ENCODE measurements at places on chromosomes 1 and 21.

GRCh38 chr1:84918726-84919336 lies 25.8 kb upstream of the LPAR3 start:
- no peak overlapping the region for H3K4me3 ChIP-seq
- DNase-seq = no peak
- H3K36me3 ChIP-seq = no peaks in the 10 kb centered on the region
- H3K27me3 ChIP-seq = no peaks in the 10 kb centered on the region

GRCh38 chr1:27624467-27625178 lies 10.4 kb downstream of the FGR start:
- DNase-seq = no peak
- H3K4me1 ChIP-seq = no peaks in the 10 kb centered on the region
- H3K27ac ChIP-seq = no peak overlapping the region
- H3K4me3 ChIP-seq = no peak overlapping the region
- no peaks in the 10 kb centered on the region for H3K36me3 ChIP-seq

GRCh38 chr1:29451368-29451892 lies 215.1 kb downstream of the PTPRU start:
- H3K4me3 ChIP-seq = no peak overlapping the region
- H3K36me3 ChIP-seq = no peaks in the 10 kb centered on the region
- H3K27ac ChIP-seq = no peak overlapping the region
- DNase-seq = no peak
- no peaks in the 10 kb centered on the region for H3K4me1 ChIP-seq

- no peak overlapping the region for H3K4me3 ChIP-seq
- DNase-seq = no peak
- H3K4me1 ChIP-seq = peaks cover 7% of the 10 kb centered on the region
These were observed 11.6 kb upstream of the CD34 start for GRCh38 chr1:207922554-207922953.

DNA sequence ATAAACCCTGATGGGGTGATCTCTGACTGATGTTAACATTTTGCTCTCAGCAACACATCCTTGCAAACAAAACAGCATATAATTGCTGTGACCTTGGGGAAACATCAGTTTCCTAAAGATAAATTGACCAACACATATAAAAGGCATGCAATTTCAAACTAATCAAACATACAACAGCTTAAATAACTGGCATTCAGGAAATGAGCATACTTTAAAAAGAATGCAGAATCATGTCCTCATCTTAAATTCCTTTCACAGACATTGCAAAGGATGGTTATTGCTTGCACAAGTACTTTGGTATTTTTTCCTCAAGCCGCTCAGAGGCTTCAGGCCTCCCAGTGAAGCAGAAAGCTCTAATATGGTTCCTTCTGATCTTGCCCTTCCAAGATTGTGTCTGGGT lies 53.4 kb upstream of the RGS18 start:
- H3K4me1 ChIP-seq = no peaks in the 10 kb centered on the region
- no peaks in the 10 kb centered on the region for H3K27me3 ChIP-seq
- peak; percentile 13 for DNase-seq
- H3K27ac ChIP-seq = no peak overlapping the region
- H3K36me3 ChIP-seq = no peaks in the 10 kb centered on the region

- H3K27me3 ChIP-seq = no peaks in the 10 kb centered on the region
- H3K4me3 ChIP-seq = no peak overlapping the region
- DNase-seq = no peak
- no peak overlapping the region for H3K27ac ChIP-seq
- no peaks in the 10 kb centered on the region for H3K4me1 ChIP-seq
- H3K36me3 ChIP-seq = no peaks in the 10 kb centered on the region
These were observed 12.7 kb downstream of the INSL5 start for GRCh38 chr1:66788231-66788939.

- no peaks in the 10 kb centered on the region for H3K4me1 ChIP-seq
- no peaks in the 10 kb centered on the region for H3K36me3 ChIP-seq
- H3K27me3 ChIP-seq = peaks cover 4% of the 10 kb centered on the region
- no peak overlapping the region for H3K27ac ChIP-seq
- no peak for DNase-seq
These were observed 1.3 kb downstream of the IGSF9 start for GRCh38 chr1:159943908-159944622.

DNA sequence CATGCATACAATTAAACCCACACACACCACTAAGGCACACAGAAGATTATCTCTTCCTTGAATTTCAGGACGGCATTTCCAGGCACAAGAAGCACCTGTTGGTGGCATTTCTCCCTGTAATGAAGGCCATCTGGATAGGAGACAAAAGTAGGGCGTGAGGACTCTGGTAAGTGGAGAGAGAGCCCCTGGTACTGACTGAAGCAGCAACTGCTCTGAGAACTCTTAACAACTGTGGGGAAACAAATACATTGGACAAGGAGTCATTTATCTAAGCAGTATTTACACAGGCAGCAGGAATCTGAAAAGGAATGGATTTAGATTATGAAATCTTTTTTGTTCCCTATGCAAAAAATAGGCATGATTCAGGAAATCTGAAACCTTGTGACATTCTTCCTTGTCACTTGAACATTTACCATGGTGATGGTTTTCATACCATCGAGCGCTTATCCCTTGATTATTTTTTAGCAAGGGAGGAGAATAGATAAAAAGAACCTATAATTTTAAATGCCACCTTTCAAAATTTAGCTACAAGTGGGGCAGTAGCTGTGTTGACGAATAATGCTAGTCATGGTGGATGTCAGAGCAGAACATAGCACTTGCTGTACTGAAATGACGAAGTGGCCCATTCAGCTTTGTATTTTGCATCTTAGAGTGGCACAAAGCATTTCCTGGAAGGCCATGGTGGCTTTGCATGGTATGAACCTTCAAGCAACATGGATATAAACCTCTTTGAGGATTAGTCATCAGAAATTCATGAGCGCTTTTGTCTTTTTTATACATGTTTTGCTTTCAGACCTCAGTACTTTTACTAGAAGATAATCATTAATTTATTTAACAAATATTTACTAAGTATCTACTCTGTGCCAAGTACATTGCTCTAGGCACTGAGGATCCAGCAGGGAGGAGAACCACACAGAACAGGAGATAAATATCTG lies 362.0 kb downstream of the ADGRL2 start:
- no peaks in the 10 kb centered on the region for H3K4me1 ChIP-seq
- no peak overlapping the region for H3K4me3 ChIP-seq
- no peak overlapping the region for H3K27ac ChIP-seq

- no peak for DNase-seq
- H3K36me3 ChIP-seq = no peaks in the 10 kb centered on the region
- H3K27me3 ChIP-seq = no peaks in the 10 kb centered on the region
- H3K27ac ChIP-seq = peak overlapping the region; percentile 94
- 0 out of 2 replicates have a peak, but pooled peaks cover 11% of the 10 kb centered on the region for H3K4me1 ChIP-seq
- peak overlapping the region; percentile 73 for H3K4me3 ChIP-seq
These were observed 1.4 kb upstream of the EVI5 start for GRCh38 chr1:92786111-92786901.

DNA sequence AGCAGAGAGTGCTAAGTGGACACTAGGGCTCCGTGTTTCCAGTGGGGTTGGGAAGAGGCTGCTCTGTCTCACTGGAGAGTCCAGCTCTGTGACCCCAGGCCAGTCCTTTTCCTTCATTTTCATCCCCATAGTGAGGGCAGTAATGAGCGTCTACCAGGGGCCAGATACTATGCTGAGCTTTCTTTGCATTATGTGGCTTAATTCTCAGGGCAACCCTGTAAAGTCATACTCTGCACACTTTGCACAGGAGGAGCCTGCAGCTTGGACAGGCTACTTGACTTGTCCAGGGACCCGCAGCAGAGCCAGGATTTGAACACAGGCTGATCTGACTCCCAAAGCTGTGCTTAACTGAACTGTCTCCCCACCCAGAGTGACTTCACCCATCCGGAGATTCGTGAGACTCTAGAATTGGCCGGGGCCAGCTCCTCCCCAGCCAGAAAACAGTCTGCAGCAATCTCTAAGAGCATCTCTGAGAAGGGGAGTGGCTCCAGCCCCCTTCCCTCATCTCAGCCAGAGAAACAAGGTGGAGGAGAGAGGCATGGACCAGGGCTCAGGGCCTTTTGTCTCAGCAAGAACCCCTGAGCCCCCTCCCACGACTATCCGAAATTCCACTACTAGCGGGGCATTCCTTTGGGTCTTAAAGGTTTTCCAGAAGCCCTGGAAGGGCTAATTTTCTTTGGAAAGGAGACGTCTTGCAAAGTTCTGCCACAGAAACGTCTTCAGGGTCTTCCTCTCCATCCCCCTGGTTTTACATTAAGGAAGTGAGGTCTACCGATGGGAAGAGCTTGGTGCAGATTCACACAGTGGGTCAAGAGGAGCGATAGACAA lies 866 bp upstream of the FNDC5 start:
- no peaks in the 10 kb centered on the region for H3K27me3 ChIP-seq
- H3K4me3 ChIP-seq = peak overlapping the region; percentile 66
- H3K27ac ChIP-seq = no peak overlapping the region
- H3K4me1 ChIP-seq = no peaks in the 10 kb centered on the region
- peak; percentile 61 for DNase-seq

- no peak overlapping the region for H3K27ac ChIP-seq
- no peak overlapping the region for H3K4me3 ChIP-seq
- no peaks in the 10 kb centered on the region for H3K36me3 ChIP-seq
- H3K4me1 ChIP-seq = peaks cover 1% of the 10 kb centered on the region
These were observed 105.1 kb upstream of the DPH5 start for GRCh38 chr1:101130673-101131072.

GRCh38 chr1:229454056-229454455 lies 20.2 kb upstream of the ACTA1 start:
- no peak overlapping the region for H3K4me3 ChIP-seq
- peaks cover 33% of the 10 kb centered on the region for H3K36me3 ChIP-seq
- no peak overlapping the region for H3K27ac ChIP-seq
- DNase-seq = no peak

DNA sequence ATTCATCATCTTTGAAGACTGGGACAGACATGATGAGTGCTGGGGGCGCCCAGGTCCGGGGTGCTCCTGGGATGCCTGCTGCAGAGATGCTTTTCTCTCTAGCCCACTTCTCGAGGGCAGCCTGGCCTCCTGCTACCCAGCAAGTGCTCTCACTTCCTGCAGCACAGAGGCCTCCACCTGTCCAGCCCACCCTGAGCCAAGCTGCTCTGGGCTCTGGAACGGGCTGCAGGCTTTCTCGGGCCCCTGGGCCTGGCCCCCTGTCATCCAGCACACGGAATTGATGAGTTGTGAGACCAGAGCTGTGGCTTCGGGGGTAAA lies 469.5 kb upstream of the VAMP3 start:
- DNase-seq = no peak
- H3K4me1 ChIP-seq = peaks cover 42% of the 10 kb centered on the region
- H3K27me3 ChIP-seq = no peaks in the 10 kb centered on the region
- H3K4me3 ChIP-seq = no peak overlapping the region
- H3K36me3 ChIP-seq = no peaks in the 10 kb centered on the region

DNA sequence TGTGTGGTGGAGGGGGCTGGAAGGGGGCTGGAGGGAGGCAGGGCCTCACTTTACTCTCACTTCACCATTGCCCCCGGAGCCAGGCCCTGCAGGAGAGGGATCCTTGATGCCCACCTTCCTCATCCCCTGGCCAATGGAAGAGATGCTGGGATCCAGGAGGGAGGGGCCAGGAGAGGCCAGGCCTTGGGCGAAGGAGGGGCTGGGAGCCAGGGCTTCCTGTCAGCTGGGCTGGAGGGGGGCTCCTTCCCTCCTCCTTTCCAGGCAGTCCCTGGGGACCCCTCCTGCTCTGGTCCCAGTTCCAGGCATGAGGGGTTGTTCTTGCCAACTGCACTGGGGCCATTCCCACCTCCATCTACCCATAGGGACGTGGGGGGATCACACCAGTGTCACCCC lies 5.7 kb downstream of the AHDC1 start:
- DNase-seq = peak; percentile 35
- peaks cover 62% of the 10 kb centered on the region for H3K4me1 ChIP-seq
- no peak overlapping the region for H3K27ac ChIP-seq
- no peaks in the 10 kb centered on the region for H3K36me3 ChIP-seq

- DNase-seq = peak; percentile 47
- H3K36me3 ChIP-seq = no peaks in the 10 kb centered on the region
- no peak overlapping the region for H3K27ac ChIP-seq
- no peaks in the 10 kb centered on the region for H3K4me1 ChIP-seq
- peaks cover 49% of the 10 kb centered on the region for H3K27me3 ChIP-seq
- H3K4me3 ChIP-seq = no peak overlapping the region
These were observed 37.2 kb upstream of the SIM2 start for GRCh38 chr21:36661511-36662309.

- DNase-seq = no peak
- H3K27me3 ChIP-seq = no peaks in the 10 kb centered on the region
- H3K27ac ChIP-seq = no peak overlapping the region
These were observed 79.7 kb downstream of the FAF1 start for GRCh38 chr1:50880373-50880772.

DNA sequence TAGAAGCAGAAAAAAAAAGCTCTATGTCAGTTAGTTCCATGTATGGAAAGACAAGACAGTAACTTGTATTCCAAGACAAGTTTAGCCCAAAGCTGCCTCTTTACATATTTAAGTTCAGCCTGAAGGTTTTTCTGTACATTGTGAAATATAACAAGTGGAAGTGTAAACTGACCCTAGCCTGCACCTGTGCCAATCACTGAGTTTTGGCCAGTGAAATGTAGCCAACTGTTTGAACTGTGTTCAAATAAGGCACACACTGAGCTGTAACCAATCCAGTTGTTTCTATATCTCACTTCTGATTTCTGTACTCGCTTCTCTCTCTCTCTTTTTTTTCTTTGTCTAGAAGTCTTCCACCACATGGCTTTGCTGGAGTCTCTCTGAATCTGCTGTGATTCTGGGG lies 1227.1 kb downstream of the NCAM2 start:
- H3K4me1 ChIP-seq = no peaks in the 10 kb centered on the region
- H3K4me3 ChIP-seq = no peak overlapping the region
- no peaks in the 10 kb centered on the region for H3K36me3 ChIP-seq

DNA sequence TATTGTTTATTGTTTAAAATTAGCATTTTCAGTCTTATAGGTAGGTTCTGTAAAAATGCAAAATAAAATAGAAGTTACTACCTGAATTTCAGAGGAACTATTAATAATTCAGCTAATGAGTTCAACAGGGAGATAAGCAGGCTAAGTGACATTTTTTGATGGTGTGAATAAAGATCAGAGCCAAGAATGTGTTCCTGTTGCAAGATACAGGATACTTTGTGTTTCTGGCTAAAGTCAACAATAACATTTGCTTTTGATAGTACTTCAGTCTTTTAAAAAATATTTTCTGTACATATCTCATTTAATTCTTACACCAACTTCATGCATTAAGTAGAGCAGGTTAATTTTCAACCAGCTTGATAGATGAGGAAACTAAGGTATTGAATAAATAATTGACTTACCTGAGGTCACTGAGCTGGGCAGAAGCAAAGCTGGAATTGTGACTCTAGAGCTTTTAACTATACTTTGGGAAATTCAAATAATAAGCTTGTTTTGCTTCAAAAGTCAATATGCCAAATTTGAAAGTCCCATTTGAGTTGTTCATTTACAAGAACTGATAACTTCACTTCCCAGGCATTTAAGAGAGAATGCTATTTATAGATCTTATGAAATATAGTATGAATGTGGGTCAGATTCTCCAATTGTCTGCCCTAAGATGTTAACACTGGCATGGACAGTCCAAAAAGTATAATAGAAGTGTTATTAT lies 6.0 kb downstream of the GORAB start:
- peak overlapping the region; percentile 59 for H3K27ac ChIP-seq
- DNase-seq = peak; percentile 86
- H3K27me3 ChIP-seq = no peaks in the 10 kb centered on the region
- H3K36me3 ChIP-seq = peaks cover 34% of the 10 kb centered on the region
- peak overlapping the region; percentile 41 for H3K4me3 ChIP-seq
- H3K4me1 ChIP-seq = peaks cover 33% of the 10 kb centered on the region
